ENCODE measurements at places on chromosomes 2 and 18. TPM values are rescaled to one million over a fixed set of nuclear protein-coding genes. Genes with fewer than 3 reads are reported as not detected.

Gene NFATC1
- total RNA-seq, result 7.5 TPM

Gene GDF7
- 0.45 TPM for total RNA-seq

Gene HRH4
- not detected for total RNA-seq

Gene ST8SIA5
- not detected for total RNA-seq

Gene KCNG3
- 55.3 TPM for total RNA-seq

Gene ALPP
- not detected for total RNA-seq

Gene ERBB4
- 0.45 TPM for total RNA-seq

Gene FBXO36
- 0.58 TPM for total RNA-seq

All from stomach (tissue), 19 donors.